ENCODE measurements at places on chromosomes 6 and 20.
A peak's percentile ranks its signal among the peaks of the same experiment; 100 is the strongest.

- DNase-seq, result peak; percentile 59
Observed at GRCh38 chr20:47440857-47441773, 60.6 kb upstream of the NCOA3 start.

DNA sequence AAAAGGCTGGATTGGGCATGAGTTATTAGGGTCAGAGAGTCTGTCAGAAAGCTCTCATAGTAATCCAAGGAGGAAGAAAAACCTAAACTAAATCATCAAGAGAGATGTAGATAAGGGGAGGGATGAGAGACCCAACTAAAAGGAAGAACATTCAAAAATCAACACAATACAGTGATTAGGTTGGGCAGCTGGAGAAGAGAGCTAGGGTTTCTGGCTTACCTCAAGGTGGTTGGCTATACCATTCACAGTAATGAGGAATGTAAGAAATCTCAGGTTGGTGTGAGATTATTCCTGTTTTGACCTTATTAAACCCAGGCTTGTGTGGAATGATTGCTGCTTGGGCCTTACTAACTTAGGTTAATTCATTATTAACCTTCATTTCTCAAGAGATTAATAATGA is 6.2 kb upstream of the COX7A2 start:
- no peak for DNase-seq

DNA sequence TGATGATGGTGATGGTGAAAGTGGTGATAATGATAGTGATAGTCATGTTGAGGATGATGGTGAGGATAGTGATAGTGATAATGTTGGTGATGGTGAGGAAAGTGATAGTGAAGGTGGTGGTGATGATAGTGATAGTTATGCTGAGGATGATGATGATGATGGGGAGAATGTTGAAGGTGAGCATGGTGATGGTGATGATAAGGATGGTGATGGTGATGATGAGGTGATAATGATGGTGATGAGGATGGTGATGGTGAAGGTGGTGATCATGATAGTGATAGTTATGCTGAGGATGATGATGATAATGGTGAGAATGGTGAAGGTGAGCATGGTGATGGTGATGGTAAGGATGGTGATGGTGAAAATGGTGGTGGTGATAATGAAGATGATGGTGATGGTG is 64.9 kb upstream of the ZNF337 start:
- no peak for DNase-seq

GRCh38 chr6:23086100-23086499 is 516.7 kb downstream of the HDGFL1 start:
- no peak for DNase-seq

- DNase-seq, result peak; percentile 74
Observed at GRCh38 chr20:48697845-48698491, 129.8 kb downstream of the PREX1 start.

- DNase-seq, result no peak
Observed at GRCh38 chr6:85920782-85921181, 278.1 kb upstream of the SYNCRIP start.
